Fibroblast of lung (primary cell): ENCODE measurements at places on chromosomes 11 and 22. TPM values are rescaled to one million over a fixed set of nuclear protein-coding genes. Genes with fewer than 3 reads are reported as not detected.

Gene OR8D4
- polyA plus RNA-seq, result not detected in 2 replicates

Gene SCUBE2
- 0.61 and 1.1 TPM in 2 replicates for polyA plus RNA-seq

Gene MRGPRX3
- polyA plus RNA-seq, result not detected in 2 replicates

Gene MMP10
- 0.17 and 0.28 TPM in 2 replicates for polyA plus RNA-seq

Gene FREY1
- 0.11 TPM in 1 of 2 replicates, not detected in the other for polyA plus RNA-seq

Gene MPPED1
- polyA plus RNA-seq, result not detected in 2 replicates

Gene ELF5
- not detected in 2 replicates for polyA plus RNA-seq

Gene SELENOH
- polyA plus RNA-seq, result 69.6 and 73.3 TPM in 2 replicates

Gene APOL3
- polyA plus RNA-seq, result 15.6 and 22.5 TPM in 2 replicates

DNA sequence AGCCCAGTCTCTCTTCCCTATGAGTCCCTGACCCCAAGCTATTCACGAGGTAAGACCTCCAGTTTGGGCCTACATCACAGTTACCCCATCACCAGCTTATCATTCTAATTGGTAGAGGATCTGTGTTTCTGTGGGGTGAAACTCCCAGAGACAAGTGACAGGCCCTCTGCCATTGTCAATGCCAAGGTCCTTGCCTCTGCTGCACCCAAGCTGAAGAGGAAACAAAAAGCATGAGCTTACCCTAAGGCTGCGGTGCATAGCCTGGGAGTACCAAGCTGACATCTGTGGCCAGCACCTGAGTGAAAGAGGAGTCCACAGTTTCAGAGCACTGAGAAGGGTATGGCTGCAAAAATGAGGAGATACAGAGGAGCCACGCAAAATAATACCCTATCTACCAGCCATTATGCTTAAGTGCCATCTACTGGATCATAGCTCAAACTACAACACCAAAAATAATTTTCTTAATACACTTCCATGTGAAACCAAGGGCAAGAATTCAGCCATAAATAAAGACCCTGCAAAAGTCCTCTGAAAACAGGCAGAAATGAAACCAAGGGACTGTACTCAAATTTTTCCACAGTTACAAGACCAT is 62.3 kb upstream of the ANO5 start:
- H3K36me3 ChIP-seq, result no peaks in the 10 kb centered on the region
- DNase-seq, result no peak
- no peak overlapping the region for H3K27ac ChIP-seq
- H3K4me1 ChIP-seq, result no peaks in the 10 kb centered on the region
- H3K27me3 ChIP-seq, result no peaks in the 10 kb centered on the region

DNA sequence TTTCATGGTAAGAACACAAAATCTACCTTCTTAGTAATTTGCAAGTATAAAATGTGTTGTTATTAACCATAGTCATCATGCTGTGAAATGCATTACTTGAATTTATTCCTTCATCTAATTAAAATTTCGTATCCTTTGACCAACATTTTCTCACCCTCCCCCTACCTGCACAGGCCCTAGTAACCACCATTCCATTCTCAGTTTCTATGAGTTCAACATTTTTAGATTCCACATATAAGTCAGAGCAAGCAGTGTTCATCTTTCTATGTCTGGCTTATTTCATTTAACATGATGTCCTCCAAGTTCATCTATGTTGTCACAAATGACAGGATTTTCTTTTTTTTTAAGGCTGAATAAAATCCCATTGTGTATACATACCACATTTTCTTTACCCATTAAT is 43.5 kb upstream of the CCDC179 start:
- no peak overlapping the region for H3K27ac ChIP-seq
- H3K36me3 ChIP-seq, result no peaks in the 10 kb centered on the region
- no peaks in the 10 kb centered on the region for H3K27me3 ChIP-seq
- DNase-seq, result no peak
- no peaks in the 10 kb centered on the region for H3K4me1 ChIP-seq

DNA sequence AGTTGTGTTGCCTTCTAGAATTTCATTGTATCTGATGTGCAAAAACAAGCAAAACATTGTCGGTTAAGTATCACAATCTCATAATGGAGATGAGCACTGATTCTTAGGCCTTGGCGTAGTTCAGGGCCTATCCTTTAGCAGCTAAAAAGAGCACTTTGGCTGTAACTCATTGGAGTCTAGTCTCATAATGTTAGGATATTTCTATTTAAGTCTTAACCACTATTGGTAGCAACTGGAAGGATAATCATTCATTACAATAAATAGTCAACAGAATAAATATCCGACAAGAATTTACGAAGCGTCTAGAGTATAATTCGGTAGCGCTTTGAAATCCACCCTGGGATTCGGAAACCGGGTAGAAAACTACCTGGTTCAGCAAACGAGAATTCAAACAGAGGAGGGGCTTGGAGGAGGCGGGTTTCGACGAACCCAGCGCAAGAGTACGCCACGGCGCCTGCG is 461 bp upstream of the EED start:
- H3K27me3 ChIP-seq, result peaks cover 10% of the 10 kb centered on the region
- peak; percentile 84 for DNase-seq
- peak overlapping the region; percentile 92 for H3K4me3 ChIP-seq
- peak overlapping the region; percentile 99 for H3K27ac ChIP-seq
- H3K36me3 ChIP-seq, result no peaks in the 10 kb centered on the region

DNA sequence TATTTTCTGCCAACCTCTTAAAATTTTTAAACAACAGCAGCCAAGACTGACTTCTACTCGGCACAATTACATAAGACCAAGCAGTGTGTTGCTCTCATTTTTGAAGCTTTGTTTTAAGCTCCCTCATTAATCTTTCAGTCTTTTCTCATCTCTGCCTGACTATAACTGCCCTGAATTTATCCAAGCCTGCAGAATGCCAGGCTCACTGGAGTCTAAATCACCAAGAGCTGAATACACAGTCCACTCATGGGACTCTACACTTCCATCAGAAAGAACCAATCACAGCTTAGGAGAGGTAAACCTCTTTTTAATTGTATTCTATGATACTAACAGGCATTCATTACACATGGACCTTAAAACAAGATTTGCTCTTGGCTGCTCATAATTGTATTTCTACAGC is 178.7 kb downstream of the CADM1 start:
- H3K27ac ChIP-seq, result no peak overlapping the region
- no peak overlapping the region for H3K4me3 ChIP-seq
- no peaks in the 10 kb centered on the region for H3K27me3 ChIP-seq
- H3K4me1 ChIP-seq, result no peaks in the 10 kb centered on the region
- no peaks in the 10 kb centered on the region for H3K36me3 ChIP-seq

DNA sequence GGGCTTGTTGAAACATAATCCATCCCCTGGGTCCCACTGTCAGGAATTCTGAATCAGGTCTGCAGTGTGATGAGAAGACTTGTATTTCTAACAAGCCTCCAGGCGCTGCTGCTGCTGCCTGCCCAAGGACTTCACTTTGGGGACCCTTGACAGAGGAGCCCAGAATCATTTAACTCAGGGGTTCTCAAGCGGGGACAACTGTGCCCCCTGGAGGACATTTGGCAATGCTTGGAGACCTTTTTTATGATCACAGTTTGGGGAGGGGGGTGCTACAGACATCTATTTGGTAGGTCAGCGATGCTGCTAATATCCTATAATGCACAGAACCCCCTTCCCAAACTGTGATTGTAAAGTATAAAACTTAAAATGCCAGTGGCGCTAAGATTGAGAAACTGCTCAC is 312.8 kb downstream of the OPCML start:
- DNase-seq, result no peak
- H3K4me1 ChIP-seq, result no peaks in the 10 kb centered on the region
- no peaks in the 10 kb centered on the region for H3K36me3 ChIP-seq
- no peak overlapping the region for H3K4me3 ChIP-seq

DNA sequence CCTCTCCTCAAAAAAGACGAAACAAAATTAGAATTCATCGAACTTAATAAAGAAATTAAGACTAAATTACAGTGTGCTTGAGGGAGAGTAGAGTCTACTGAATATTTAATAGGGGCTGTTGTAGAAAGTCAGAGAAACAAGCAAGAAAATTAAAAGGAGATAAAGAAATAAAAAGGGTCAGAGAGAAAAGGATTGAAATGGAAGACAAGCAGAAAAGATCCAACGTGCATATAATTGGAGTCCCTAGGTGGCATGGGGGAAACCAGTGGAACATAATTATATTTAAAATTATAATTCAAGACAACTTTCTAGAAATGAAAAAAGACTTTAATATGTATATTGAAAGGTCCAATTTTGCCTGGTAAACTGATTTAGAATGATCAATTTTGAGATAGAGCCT is 74.3 kb downstream of the ACER3 start:
- H3K36me3 ChIP-seq, result no peaks in the 10 kb centered on the region
- no peaks in the 10 kb centered on the region for H3K27me3 ChIP-seq
- no peak overlapping the region for H3K27ac ChIP-seq
- H3K4me3 ChIP-seq, result no peak overlapping the region

DNA sequence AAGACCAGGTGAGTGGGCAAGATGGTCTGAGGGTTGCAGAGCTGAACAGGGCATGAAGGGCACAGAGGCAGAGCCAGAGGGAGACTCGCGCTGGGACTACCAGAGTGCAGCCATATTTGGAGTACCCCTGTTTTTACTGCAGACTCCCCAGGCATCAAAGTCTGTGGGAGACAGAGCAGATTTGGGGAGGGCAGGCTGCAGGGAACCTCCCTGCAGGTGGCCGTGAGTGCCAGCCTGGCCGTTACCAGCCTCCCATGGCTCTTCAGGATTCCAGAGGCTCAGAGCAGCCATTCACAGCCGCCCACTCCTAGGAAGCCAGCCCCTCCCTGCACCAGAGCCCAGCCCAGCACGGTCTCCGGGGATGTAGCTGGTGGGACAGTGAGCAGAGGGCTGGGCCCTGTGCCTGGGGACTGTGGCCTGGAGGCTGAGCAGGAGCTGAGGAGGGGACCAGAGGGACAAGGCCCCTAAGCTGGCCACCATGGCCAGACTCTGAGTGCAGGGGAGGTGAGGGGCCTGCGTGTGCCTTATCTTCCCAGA is at the start of gene SEPTIN3:
Gene SEPTIN3, plus strand, starts transcription at position 334 of the 537 bp plus-strand sequence. CDS start 2,050 bp downstream, outside the sequence.
- H3K36me3 ChIP-seq, result no peaks in the 10 kb centered on the region
- H3K4me1 ChIP-seq, result no peaks in the 10 kb centered on the region
- H3K27me3 ChIP-seq, result no peaks in the 10 kb centered on the region
- no peak for DNase-seq

GRCh38 chr22:23750714-23751440 is at the start of gene ZNF70:
TSS of gene ZNF70 (minus strand) at chr22:23751112. CDS start at chr22:23745140, 5,972 bp downstream.
- DNase-seq, result peak; percentile 76
- peak within 1 kb of the TSS; percentile 71 for H3K27ac ChIP-seq
- no peaks in the 10 kb centered on the region for H3K27me3 ChIP-seq

- H3K4me1 ChIP-seq, result no peaks in the 10 kb centered on the region
- H3K27ac ChIP-seq, result no peak overlapping the region
- H3K4me3 ChIP-seq, result no peak overlapping the region
- H3K27me3 ChIP-seq, result no peaks in the 10 kb centered on the region
Measured at GRCh38 chr22:25353516-25354445, 134.3 kb downstream of the CRYBB2 start.

- no peak overlapping the region for H3K27ac ChIP-seq
- H3K27me3 ChIP-seq, result no peaks in the 10 kb centered on the region
Measured at GRCh38 chr11:14330881-14331280, 28.1 kb downstream of the RRAS2 start.

DNA sequence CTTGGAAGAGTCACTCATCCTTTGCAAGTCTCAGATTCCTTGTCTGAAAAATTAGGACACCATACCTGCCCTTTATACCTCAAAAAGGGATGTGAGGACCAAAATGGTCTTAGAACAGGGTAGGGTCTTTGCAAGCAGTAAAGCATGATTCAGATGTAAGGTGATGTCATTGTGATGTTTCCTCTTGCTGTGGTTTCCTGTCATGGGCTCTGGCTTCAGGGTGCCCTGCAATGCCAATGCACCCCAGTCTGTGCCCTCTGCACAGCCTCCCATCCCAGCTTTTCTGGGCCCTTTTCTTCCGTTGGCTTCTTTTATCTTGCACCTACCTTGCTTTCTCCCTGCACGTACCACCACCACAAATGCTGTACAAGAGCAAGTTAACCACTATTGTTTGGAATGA is 87.8 kb upstream of the NNMT start:
- H3K36me3 ChIP-seq, result no peaks in the 10 kb centered on the region
- H3K27me3 ChIP-seq, result peaks cover 3% of the 10 kb centered on the region
- DNase-seq, result no peak
- H3K27ac ChIP-seq, result no peak overlapping the region
- H3K4me1 ChIP-seq, result no peaks in the 10 kb centered on the region
- H3K4me3 ChIP-seq, result no peak overlapping the region

GRCh38 chr22:37511395-37512104 is 7.7 kb downstream of the CARD10 start:
- no peak for DNase-seq
- no peaks in the 10 kb centered on the region for H3K27me3 ChIP-seq
- H3K4me3 ChIP-seq, result no peak overlapping the region
- H3K36me3 ChIP-seq, result peaks cover 4% of the 10 kb centered on the region
- peaks cover 18% of the 10 kb centered on the region for H3K4me1 ChIP-seq
- H3K27ac ChIP-seq, result peak overlapping the region; percentile 57

DNA sequence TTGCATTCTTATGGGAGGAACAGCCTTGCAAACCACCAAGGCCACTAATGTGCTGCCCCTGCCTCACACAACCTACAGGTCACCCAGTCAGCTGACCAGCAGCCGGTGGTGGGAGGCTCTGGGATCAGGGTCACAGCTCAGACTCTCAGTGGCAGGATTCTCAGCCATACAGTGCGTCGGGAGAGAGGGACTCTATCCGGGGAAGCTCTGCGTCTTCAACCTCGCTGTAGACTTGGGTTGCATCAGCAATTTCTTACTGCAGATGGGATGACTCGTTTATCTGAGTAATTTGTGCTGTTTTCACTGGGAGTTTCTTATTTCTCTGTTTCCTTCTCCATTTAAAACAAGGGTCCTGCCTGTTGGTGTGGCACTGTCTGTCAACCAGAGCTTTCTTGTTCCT is 257.7 kb downstream of the TBC1D22A start:
- peaks cover 3% of the 10 kb centered on the region for H3K4me1 ChIP-seq
- DNase-seq, result peak; percentile 12
- H3K27me3 ChIP-seq, result no peaks in the 10 kb centered on the region
- H3K4me3 ChIP-seq, result no peak overlapping the region
- no peak overlapping the region for H3K27ac ChIP-seq
- H3K36me3 ChIP-seq, result no peaks in the 10 kb centered on the region

DNA sequence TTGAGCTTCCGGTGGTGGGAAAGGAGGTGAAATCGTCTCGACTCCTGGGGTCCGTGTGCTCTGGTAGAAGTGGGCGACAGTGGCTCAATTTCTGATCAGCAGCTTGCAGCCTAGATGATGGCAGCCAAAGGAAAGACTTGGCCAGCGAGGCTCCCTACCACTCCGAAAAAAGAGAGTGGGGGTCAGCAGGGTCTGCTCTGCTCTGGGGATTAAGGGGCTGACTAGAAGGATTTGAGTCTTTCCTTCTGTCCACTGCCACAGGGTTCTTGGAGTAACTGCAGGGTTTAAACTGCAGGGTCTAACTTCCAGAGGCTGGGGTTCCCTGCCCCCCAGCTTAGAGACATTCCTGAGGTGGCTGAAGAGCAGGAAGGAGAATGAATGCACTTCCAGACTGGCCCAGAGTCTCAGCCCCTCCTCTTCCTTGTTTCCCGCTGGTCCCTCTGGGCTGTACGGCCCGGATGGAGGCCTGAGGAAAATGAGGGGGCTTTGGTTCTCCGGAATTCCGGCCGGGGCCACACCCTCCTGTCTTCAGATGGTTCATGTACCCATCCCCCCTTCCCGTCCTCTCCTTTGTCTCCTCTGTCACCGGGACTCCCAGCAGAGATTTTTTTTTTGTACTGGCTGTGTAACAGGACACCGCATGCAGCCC is 907 bp downstream of the SERPINH1 start:
- H3K4me1 ChIP-seq, result peaks cover 48% of the 10 kb centered on the region
- H3K27ac ChIP-seq, result peak overlapping the region; percentile 91
- peaks cover 25% of the 10 kb centered on the region for H3K36me3 ChIP-seq
- no peaks in the 10 kb centered on the region for H3K27me3 ChIP-seq

- peak overlapping the region; percentile 43 for H3K4me3 ChIP-seq
- peaks cover 2% of the 10 kb centered on the region for H3K4me1 ChIP-seq
- no peaks in the 10 kb centered on the region for H3K36me3 ChIP-seq
Measured at GRCh38 chr11:94740083-94741021, 27.8 kb upstream of the AMOTL1 start.

GRCh38 chr11:17286332-17286731 is 9.8 kb downstream of the NUCB2 start:
- no peak overlapping the region for H3K27ac ChIP-seq
- no peak overlapping the region for H3K4me3 ChIP-seq
- DNase-seq, result no peak
- no peaks in the 10 kb centered on the region for H3K36me3 ChIP-seq
- no peaks in the 10 kb centered on the region for H3K27me3 ChIP-seq
- no peaks in the 10 kb centered on the region for H3K4me1 ChIP-seq
